ENCODE measurements at places on chromosomes 12 and 14.

DNA sequence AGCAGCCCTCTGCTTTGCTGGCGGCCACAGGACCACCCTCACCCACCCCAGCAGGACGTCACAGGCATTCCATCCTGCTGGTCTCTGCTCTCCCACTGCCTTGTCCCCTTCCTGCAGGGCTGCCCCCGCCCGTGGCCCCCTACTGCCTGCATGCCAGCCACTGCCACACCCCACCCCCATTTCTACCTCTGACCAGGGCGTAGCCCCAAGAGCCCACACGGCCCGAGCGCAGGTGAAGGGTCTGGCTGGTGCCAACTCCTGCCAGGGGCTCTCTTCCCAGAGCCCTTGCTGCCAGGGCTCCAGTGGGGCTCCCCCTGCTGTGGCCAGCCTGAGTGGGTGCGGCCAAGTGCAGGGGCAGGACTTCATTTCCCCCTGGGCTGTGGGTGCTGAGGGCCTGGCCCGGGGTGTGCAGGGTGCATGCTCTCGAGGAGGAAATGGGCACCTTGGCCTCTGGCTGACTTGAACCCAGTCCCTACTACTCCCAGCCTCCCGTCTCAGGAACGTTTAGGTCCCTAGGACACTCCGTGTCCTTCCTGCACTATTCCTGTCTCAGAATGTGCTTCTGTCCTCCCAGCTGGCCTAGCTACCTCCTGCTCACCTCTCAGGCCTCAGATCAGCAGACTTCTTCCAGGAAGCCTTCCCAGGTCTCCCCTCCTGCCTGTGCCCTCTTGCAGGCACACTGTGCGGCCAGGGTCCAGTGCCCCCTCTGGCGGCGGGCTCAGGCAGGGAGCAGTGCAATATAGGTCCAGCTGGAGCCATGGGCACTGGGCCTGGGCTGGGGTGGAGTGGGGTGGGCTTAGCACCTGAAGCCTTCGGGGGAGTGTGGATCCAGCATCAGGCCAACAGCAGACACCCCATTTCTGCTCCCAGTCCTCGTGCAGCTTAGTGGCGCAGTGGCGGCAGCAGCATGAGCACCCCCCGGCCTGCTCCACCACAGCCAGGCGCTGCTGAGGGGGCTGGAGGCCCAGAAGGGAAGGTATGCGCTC lies 1.4 kb downstream of the LBHD2 start:
- no peak for DNase-seq

- peak; percentile 87 for DNase-seq
These were observed 25.2 kb downstream of the KRT8 start for GRCh38 chr12:52879394-52880351.

DNA sequence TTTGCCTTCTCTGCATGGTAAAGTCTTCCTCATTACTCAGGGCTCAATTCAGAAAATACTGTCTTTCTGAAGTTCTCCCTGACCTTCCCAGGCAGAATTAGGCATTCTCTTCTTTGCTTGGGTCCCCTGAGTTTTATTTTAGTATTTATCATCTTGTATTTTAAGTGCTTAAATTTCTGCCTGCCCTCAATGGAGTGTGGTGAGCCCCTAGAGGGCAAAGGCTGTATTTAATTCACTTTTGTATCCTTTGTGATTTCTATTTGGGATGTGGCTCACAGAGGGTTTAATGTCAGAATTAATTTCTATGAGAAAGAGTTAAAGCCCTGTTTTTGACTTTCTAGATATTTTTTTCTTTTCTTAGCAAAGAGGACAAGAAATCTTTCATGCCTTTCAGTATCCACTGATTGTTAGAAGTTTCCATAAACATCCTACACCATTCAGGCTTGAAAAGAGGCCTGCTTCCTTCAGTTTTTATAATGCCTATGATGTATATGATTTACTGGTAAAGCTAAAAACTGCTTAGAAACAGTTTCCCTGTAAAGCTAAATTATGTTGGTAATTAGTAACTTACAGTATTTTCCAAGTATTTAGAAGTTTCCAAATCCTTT lies 55.6 kb upstream of the PTPRB start:
- peak; percentile 29 for DNase-seq

GRCh38 chr14:31659278-31659677 lies 98.1 kb downstream of the NUBPL start:
- DNase-seq, result no peak

- peak; percentile 37 for DNase-seq
These were observed 114.3 kb downstream of the KSR2 start for GRCh38 chr12:117854339-117855012.

DNA sequence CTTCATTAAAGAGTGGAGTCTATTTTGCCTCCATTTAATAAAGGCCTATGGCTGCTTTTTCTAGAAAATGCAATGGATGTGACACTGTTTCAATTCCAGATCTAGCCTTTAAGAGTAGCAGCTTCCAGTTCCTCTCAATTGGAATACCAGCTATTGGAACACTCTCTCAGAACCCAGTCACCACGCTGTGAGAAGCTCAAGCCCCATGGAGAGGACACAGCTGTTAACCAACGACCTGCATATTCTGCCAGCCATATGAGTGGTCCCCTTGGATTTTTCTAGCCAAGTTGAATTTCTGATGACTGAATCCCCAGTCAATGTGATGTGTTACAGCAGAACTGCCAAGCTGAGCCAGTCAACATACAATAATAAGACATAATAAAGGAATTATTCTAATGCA lies 131.8 kb downstream of the TMTC3 start:
- no peak for DNase-seq

DNA sequence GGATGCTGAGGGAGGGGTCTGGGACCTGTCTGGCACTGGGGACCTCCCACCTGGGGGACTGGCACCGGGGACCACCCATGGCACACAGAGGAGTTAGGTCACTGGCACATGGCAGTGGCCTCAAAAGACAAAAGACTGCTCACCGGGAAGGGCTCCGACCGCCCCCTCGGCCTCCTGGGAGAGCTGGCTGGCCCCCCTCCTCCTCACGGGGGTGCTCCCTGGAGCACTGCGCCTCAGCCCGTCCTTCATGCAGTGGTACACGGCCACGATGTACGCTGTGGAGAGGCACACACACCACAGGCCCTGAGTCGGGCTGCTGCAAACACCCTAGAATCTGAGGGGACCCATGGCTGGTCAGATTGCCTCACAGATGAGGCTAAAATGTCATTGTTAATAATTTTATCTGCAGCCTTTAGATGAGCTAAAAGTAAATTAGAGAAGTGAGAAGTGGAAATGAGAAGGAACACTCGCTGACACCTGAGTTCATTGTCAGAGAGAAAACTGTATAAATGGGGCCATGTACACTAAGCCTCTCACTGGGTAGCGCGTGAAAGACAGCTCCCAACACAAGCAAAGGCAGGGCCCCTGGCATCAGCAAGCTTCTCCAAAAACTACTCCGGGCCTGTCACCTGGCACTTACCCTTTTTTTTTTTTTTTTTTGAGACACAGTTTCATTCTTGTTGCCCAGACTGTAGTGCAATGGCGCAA lies 14.1 kb downstream of the P2RX2 start:
- DNase-seq, result no peak

- DNase-seq, result no peak
These were observed 16.5 kb downstream of the JAG2 start for GRCh38 chr14:105151838-105152793.

DNA sequence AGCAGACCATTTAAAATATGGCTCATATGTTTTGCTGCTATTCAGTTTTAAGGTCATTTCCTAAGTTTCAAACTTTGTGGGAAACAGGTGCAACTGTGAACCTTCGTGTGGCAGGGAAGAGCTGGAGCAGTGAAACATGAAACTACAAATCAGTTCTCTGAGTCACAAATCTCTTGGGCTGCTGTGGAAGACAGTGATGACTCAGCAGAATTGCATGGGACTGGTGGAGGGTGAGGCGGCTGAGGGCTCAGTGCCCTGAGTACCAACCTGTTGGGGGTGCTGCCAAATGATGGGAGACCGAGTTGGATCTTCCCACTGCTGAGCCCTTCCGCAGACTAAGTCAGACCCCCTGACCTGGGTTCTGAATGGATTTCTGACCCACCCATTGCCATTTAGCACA lies 8.4 kb upstream of the CALM1 start:
- DNase-seq, result peak; percentile 77

DNA sequence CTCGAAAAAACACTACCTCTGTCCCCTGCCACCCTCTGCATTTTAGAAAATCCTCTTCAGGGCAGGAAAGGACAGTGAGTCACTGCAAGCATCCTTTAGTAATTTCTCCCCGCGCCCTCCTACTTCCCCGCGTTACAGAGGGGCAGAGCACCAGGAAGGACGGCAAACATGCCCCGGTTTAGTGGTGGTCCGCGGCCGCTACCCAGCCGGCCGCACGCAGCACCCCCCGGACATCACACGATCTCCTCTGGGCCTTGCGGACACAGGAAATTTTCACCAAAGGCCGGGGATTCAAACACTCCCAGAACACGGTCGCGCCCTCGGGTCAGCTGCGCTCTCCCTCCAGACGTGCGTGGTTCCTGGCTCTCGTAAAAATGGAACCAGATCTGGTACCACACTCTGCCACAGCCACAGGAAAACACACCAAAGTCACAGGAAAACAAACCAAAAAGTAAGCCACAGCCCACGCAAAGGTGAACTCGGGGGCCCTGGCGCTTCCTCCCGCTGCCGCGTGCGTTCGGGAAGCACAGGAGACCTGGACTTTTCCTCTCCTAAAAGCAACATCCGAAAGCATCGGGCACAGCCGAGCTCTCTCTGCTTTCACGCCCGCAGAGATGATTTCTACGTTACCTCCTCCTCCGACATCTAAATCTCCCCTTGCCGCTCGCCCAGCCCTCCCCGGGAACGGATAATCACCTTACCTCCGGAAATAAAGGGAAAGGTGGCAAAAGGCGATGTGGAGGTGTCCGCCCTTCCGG lies 839 bp downstream of the SLC38A1 start:
- peak; percentile 37 for DNase-seq

GRCh38 chr12:5073853-5074252 lies 30.2 kb downstream of the KCNA5 start:
- DNase-seq, result no peak

DNA sequence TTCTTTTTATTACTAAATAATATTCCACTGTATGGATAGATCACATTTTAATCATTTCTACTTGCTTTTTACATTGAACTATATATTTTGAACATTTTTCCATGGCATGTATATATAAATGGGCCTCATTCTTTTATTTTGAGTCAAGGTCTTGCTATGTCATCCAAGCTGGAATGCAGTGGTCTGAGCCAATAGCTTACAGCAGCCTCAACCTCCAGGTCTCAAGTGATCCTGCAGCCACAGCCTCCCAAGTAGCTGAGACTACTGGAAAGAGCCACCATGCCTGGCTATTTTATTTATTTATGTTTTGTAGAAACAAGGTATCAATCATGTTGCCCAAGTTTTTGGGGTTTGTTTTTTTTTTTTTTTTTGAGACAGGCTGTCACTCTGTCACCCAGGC lies 7.6 kb downstream of the FCF1 start:
- DNase-seq, result peak; percentile 48

- DNase-seq, result no peak
These were observed 30.1 kb upstream of the RESF1 start for GRCh38 chr12:31929027-31929526.

DNA sequence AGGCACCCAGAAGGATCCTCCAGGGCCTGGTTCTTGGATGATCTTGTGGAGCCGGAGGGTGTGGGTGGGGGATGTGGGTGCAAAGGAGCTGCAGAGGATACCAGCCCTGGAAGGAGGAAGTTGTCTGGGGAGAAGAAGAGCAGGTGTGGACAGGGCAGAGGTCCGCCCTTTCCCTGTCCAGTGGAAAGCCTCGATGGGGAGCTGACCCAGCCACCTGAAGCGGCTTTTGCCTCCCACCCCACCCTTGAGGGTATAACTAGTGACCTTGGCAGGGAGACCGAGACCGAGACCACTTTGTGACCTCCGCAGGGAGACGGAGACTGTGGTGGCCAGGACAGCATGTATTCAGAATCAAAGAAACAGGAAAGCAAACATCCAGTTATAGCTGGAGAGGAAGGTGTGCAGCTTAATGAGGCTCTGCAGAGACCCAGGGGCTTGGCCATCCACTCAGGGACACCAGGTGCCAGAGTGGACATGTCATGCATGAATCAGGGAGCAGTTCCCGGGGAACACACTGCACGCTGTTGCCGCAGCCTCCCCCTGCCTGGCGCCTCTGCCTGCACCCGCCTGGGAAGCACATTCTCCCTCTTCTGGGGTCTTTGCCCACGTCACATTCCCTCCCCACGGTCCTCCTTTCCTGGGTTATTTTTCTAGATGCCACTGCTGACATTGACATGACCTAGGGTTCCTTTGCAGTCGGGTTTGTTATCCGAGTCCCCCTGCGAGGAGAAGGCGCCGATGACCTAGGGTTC lies 87.7 kb downstream of the ADGRD1 start:
- DNase-seq, result no peak

GRCh38 chr14:58787592-58787991 lies 149.8 kb downstream of the DACT1 start:
- DNase-seq, result no peak

DNA sequence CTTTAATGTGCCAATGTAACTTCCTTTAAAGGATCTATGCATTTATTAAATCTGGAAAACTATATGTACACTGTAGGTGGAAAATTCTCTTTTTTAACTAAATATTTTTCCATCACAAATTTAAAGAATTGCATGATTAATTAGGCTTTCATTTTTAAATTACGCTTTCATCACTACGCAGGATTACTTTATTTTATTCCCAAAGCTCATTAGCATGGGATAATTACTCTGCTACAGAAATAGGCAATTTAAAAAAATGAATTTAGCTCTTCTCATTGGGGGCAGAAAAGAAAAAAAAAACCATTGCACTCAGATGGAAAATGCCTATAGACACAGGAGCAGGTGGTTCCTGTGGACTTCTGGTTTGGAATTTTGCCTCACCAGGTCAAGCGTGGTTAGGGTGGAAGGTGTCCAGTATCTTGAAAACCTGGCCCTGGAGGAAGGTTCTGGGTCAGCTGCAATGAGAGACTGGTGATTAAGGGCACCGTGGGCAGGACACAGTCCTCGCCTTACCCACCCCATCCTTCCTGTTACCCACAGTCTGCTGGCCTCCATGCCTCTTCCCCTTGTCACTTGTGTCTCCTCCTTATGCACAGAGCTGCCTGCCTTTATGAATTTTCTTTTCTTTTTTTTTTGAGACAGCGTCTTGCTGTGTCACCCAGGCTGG lies 17.3 kb upstream of the RIN3 start:
- no peak for DNase-seq

DNA sequence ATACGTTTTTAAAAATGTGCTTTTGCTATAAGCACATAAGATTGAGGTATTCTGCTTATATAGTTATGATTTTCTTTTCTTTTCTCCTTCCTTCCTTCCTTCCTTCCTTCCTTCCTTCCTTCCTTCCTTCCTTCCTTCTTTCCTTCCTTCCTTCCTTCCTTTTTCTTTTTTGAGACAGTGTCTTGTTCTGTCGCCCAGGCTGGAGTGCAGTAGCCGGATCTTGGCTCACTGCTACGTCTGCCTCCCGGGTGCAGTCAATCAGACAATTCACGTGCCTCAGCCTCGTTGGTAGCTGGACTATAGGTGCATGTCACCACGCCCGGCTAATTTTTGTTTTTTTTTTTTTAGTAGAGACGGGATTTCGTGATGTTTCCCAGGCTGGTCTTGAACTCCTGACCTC lies 5.8 kb downstream of the CFAP54 start:
- DNase-seq, result no peak

- no peak for DNase-seq
These were observed 242.0 kb downstream of the BMP4 start for GRCh38 chr14:53714495-53715192.

GRCh38 chr12:69471667-69472385 lies 1.6 kb downstream of the FRS2 start:
- no peak for DNase-seq
